ENCODE measurements at places on chromosomes 7 and 10.

DNA sequence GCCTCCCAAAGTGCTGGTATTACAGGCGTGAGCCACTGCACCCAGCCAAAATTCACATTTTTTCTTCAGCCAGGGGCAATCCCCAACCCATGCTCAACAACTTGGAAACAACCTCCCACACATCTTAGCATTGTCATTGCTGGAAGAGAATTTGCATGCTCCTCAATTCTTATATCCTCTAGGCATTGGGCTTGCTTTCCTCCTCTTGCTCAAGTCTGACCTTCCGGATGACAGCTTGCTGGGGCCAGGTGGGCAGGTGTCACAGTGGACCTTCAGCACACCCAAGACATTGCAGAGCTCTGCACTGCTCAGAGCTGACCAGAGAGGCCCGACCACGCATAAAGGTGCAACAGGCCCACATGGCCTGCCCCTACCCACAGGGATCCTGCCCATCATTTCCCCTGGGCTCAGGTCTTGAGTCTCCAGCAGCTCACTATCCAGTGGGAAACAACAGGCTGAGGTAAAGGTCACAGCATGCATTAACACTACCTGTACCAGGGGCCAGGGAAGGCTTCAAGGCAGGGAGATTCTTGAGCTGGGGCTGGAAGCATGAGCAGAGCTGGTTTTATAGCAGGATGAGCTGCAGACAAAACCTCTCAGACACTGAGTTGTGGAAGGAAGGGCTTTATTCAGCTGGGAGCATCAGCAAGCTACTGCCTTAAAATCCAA, 6.8 kb upstream of the GPR15LG start:
- DNase-seq, result no peak

DNA sequence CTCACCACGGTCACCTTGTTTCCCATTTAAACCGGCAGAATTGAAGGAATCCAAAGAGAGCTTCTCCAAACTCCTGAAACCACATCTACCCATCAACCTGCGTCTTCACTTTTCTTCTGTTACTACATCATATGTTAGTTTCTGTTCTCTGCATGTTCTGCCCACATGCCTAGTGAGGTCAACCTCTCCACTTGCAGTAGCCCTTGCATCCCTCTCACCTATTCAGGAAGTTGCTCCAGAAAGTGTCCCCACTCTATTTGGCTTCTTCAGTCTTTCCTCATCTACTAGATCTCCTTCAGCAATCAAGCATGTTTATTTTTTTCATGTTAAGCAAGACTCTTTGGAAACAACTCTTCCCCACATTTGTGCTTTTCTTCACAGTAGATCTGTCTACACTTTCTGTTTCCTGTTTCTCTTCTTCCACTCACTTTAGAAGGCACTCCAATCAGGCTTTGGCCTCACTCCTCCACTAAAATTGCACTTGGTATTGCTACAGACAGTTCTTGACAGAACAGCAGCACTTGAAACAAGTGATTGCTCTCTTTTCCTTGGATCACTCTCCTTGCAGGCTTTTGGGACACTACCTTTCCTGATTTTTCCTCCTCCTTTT, 7.5 kb downstream of the SAMD9L start:
- DNase-seq, result no peak

DNA sequence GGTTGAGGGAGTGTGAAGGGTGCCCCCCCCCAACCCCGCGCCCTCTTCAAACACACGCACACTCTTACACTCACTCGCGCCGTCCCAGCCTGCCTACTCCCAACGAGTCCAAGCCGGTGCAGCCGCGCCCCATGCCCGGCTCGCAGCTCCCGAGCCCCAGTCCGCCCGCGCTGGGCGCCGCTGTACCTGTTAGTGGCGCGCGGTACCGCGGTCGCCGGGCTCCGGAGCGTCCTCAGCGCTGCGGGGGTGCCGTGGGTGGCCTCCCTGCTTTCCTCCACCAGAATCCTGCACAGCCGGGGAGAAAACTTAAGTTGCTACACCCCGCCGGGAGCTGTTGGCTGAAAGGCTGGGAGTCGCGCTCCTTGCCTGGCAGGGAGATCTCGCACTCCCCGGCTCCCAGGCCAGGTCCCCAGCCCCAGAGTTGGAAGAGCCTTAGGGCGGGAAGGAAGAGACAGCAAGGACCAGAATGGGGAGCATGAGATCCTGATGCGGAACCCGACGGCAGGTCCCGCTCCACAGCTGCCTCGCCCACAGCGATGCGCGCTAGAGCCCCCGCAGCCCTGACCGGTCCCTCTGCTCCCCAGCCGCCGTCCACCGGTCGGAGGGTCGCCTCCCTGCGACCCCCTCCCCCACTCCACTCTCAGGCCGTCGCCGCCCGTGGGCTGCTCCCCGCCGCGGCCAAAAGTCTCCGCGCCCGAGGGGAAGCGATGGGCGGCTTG, 863 bp downstream of the ST8SIA6 start:
- peak; percentile 51 for DNase-seq

DNA sequence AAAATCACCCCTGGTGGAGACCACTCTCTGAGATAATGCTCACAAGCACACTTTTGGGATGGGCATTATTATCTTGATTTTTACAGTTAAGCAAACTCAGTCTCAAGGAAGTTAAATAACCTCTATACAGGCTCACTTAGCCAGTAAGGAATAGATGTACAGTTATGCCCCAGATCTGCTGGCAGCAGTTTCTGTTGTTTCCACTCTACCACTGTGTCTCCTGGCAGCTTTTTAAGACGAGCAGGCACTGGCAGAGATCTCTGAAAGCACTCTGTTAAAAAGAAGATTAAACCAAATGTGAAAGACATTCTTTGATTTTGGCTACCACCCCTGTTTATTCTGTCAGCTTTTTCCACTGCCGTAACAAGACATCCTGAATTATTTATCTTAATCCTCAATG, 73.2 kb downstream of the SRI start:
- DNase-seq, result no peak

GRCh38 chr10:13399236-13399635, 51.1 kb upstream of the SEPHS1 start:
- DNase-seq, result no peak

- DNase-seq, result no peak
These were observed 26.8 kb downstream of the GOT1 start for GRCh38 chr10:99403674-99404073.

GRCh38 chr7:98922392-98923187, 44.3 kb downstream of the TRRAP start:
- no peak for DNase-seq

DNA sequence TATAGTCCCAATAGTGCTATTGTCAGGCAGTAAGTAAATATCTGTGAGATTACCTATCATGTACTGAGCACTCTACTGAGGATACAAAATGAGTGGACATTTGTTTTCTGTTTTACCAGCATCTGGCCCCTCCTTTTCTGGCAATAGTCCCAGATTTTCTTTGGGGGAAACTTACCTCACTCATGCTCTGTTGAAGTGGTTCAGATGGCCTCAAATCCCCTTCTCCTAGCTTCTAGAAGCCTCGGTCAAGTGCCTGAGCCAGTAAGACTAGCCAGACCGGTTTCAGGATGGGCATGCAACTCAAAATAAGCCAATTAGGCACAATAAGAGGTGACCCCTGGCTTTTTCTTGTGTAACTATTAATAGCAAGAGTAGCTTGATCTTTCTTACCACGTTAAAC, 19.7 kb downstream of the TRDMT1 start:
- DNase-seq, result no peak

GRCh38 chr7:50481867-50482266, 31.7 kb upstream of the FIGNL1 start:
- no peak for DNase-seq

DNA sequence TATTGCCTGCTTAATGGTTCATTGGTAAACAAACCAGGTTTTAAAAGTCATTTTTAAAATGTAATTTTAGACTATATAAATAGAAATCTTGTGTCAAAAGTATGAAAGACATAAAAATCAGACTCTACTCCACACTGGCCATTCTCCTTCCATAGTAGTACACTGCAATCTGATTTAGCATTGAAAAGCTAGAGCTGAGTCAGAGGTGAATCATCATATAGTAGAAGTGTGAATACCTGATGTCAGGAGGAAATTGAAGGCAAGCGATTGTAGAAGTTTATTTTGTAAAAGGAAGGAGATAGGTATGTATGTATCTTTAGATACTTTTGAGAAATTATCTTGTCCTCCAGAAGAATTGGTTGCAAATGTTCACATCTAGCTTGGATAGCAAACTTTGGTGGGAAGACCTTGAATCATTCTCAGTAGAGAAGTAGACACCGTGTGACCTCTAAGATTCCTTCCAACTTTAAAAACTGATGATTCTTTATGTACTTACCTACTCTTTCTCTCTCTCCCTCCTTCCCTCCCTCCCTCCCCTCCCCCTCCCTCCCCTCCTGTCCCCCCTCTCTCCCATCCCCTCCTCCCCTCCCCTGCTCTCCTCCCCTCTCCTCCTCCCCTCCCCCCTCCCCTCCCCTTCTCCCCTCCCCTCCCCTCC, 88.1 kb downstream of the BTAF1 start:
- no peak for DNase-seq

GRCh38 chr7:88111954-88112471, 107.8 kb downstream of the SRI start:
- no peak for DNase-seq

DNA sequence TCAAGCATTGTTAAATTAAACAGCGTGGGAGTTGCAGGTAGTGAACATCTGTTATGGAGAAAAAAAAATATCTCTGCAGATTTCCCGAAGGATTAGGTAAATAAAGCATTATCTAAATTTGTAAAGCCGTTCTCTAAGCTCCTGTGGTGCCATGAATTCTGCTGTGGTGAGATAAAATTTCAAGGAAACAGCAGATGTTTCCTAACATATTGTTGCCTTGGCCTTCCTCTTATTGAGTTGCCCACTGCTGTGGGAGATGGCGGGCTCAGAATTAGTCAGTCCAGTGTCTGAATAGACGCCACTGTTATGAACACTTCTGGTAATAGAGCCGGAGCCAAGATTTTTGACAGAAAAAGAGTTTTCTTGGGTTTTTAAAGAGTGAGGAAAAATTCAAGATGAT, 82.6 kb upstream of the ELMO1 start:
- DNase-seq, result no peak

GRCh38 chr10:71712572-71713134, 6.9 kb downstream of the C10orf105 start:
- no peak for DNase-seq

DNA sequence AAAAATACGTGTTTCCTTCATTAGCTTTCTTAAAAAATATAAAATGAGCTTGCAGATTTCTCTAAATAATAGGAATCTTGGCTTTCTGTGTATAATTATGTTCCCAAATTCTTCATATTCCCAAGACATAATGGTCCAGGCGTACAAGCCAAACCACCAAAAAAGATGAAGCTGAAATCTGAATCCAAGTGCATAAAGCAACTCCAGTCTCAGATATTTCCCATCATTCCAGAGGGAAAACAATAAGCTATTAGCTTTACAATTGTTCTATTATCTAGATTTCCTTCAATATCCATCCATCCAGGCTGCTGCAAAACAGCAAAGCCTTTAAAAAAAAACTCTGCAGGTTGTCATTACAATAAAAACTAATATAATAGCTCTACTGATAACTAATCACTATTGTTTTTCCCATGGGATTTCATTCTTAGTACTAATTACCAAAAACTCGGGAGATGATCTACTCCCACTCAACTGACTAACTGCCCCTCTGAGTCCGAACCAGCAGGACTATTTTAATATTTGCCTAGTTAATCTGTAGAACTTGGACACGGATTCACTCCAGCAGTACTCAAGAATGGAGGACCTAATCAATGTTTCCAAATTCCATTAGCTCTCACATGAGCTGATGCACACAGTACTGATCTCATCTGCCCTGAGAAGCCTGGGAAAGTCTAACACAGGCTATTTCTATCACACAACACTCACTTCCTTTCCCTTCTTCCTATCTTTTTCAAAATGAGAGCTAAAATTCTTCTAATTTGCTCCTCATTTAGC, 108.9 kb upstream of the ASAH2 start:
- DNase-seq, result no peak

DNA sequence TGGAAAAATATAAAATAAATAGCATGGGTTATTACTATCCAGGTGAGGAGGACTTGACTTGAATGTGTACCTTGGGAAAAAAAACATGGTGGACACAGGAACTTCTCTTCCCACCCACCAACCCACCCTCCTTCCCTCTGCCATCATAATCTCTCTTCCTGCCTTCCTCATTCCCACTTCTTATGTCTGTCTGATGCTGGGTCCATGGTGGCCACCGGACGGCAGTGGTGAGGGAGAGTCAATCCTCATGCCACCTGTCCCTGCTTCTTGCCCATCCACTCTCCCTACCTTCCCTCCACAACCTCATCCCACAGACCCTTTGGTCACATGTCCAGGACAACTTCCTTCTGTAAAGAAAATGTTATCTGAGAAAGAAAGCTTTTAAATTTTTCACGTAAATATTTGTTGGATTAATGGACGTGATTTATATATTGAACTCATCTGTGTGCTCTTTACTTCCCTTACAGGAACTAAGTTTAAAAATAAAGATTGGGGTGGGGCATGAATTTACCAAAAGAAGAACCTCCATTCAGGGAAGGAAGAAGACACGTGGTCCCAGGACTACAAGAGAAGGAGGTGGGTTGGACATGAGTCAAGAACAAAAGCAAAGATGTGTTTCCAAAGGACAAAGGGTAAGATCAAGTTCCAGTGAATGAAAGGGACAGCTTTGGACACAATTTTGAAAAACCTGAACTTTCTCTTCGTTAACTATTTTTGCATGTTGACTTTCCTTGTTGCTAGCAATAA, 104.5 kb downstream of the PIP4K2A start:
- DNase-seq, result no peak

- DNase-seq, result no peak
These were observed 68.4 kb upstream of the ADO start for GRCh38 chr10:62736168-62736546.

GRCh38 chr10:112182784-112183328, 709 bp downstream of the GPAM start:
- no peak for DNase-seq

DNA sequence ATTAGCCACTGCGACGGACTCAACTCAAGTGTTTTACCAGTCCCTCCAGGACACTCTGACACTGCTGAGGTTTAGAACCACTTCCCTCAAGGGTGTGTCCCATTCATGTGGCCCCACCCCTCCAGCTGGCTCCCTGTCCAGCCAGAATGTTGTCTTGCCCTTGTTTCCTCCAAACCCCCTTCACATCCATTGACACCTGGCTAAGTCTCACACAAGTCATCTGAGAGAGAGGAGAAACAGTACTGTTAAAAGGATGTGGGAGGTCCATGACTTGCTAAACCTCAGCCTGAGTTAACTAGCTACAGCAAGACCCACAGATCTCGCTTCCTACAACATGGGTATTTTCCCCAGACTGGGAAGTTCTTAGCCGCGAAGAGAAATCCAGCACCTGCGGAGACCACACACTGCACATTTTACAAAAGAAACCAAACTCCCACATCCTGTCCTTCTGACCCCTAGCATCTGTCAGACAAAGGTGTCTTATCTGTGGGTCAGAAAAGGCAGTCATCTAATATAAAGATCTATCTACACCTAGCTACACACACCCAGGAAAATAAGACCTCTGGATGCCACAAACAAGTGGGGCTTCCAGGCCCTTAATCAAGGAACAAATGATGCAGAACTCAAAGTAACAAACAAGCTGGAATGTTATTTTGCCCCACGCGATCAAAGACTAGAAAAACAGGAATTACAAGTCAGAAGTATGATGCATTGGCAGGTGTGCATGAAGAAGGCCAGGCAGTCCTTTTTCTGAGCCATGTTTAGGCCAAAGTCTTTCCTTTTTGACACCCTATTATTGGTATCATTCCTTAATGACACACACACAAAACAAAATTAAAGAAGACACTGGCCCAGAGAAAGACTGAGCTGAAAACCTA, 13.9 kb downstream of the OSBPL3 start:
- DNase-seq, result no peak

GRCh38 chr7:4845740-4846142, 16.1 kb downstream of the PAPOLB start:
- DNase-seq, result no peak

GRCh38 chr7:105643384-105643783, 62.1 kb upstream of the EFCAB10 start:
- DNase-seq, result no peak

- no peak for DNase-seq
These were observed 605.4 kb upstream of the NRP1 start for GRCh38 chr10:33939892-33940291.
